ENCODE measurements at places on chromosomes 13 and 19.

DNA sequence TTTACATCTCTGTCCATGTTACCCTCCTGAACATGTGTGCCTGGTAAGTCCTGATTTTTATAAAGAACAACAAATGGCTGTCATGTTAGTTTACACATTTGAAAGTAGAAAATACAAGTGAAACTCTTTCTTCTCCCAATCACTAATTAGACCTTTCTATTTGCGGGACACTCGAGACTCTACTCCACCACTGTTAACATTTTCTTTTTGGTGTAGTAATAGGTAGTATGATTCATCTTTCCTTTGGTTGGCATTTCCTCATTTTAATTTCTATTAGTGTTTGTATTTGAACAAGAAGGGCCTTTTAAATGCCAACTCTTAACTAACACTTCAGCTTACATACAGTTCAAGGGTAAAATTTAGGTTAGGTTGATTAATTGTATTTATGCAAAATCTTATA lies 371.1 kb downstream of the PCDH9 start:
- DNase-seq: no peak

- DNase-seq: peak; percentile 52
Measured at GRCh38 chr19:45645631-45646344, 6.6 kb upstream of the EML2 start.

DNA sequence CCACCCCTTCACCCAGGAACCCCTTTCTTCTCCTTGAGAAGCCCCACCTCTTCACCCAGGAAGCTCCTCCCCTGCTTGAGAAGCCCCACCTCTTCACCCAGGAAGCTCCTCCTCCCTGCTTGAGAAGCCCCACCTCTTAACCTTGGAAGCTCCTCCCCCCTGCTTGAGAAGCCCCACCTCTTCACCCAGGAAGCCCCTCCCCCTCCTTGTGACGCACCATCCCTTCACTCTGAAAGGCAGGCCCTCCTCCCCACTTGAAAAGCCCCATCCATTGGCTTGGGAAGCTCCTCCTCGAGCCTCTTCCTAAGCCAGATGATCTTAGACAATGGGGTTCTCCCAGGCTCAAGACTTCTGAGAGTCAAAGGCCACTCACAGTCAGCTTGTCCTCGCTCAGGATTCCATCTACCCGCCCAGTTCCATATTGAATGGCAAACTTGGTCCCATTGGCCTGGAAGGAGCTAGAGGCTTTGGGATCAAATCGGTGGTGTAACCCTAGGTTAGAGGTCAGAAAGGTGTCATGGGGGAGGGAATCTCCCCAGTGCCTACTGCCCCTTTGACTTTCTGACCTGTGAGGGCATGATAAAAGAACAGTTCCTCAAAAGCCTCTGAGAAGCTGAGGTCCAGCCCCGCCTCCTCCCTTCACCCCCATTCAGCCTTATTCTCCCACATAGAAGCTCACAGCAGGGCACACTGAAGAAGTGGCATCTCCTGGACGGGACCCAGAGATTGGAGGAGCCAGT lies 4.0 kb downstream of the NAPSA start:
- DNase-seq: no peak

- DNase-seq: no peak
Measured at GRCh38 chr13:111475488-111475887, 155.0 kb downstream of the TEX29 start.

DNA sequence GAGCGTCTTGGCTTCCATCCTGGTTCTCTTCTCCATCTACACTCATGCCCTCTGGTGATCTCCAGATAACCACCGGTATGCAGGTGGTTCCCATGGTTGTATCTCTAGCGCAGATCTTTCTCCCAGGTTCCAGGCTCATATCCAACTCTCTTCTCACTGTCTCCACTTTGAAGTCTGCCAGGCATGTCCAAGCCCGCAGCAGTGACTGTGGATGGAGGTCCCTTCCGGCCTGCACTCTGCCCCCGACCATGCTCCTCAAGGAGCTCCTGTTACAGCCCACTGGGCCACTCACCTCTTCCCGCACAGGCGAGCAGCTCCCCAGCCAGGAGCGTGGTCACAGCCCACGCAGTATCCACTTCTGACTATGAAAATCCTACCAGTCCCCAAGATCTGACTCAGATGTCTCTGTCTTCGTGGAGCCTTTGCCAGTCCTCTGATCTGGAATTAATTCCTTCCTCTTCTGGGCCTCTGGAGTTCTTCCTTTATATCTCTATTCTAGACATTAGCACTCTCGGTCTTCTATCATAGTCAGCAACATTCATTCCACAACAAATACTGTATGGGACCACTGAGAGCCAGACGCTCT lies 100.2 kb downstream of the TEX26 start:
- DNase-seq: no peak

Measured in NCI-H1436 treated with DMSO at 0.1 percent for 48 hours (cell line).